ENCODE measurements at places on chromosomes 4 and X.

DNA sequence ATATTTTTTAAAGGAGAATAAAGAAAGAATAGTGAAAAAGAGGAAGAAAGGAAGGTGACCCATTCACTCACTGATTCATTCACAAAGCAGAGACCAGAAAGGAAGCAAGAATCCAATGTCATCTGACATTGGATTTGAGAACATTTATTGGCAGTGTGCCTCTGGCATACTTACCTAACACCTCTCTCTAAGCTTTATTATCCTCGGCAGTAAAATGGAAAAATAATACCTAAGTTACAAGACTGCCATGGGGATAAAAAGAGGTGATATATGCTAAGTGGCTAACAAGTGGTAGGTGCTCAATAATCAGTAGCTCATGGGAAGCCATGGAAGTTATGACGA is 41.6 kb upstream of the PPARGC1A start:
- no peak for DNase-seq

GRCh38 chr4:47068986-47069385 is 37.6 kb downstream of the GABRB1 start:
- DNase-seq, result no peak

DNA sequence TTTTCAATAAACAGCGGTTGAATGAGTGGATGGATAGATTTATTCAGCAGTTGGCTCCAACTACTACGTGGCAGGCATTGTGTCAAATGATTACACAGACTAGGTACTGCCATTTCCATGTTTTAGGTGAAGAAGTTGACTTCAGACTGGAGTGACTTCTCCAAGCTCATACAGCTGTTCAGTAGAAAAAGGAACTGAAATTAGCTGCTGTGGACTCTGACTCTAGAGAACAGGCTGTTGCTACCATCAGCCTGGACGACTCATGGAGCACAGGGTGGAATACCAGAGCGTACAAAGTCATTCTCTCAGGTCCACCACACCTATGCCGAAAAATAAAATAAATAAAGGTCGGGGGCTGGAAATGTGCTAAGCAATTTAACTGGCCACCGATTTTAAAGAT is 45.3 kb downstream of the TENM3 start:
- DNase-seq, result no peak

DNA sequence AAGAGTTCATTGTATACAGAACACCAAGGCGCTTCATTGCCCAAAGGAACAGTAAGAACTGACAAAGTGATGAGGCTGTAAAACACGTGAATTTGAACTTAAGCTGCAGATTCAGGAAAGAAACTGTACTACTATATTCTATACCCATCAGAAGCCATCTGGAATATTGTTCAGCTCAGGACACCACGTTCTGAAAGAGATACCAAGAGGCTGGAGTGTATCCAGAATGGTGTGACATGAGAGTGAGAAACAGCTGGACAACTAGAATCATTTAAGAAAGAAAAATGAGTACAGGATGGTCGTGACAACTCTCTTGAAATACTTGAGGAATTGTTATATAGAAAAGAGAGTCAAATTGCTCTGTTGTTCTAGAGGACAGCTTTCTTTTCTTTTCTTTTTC is 94.9 kb downstream of the MGST2 start:
- DNase-seq, result no peak

DNA sequence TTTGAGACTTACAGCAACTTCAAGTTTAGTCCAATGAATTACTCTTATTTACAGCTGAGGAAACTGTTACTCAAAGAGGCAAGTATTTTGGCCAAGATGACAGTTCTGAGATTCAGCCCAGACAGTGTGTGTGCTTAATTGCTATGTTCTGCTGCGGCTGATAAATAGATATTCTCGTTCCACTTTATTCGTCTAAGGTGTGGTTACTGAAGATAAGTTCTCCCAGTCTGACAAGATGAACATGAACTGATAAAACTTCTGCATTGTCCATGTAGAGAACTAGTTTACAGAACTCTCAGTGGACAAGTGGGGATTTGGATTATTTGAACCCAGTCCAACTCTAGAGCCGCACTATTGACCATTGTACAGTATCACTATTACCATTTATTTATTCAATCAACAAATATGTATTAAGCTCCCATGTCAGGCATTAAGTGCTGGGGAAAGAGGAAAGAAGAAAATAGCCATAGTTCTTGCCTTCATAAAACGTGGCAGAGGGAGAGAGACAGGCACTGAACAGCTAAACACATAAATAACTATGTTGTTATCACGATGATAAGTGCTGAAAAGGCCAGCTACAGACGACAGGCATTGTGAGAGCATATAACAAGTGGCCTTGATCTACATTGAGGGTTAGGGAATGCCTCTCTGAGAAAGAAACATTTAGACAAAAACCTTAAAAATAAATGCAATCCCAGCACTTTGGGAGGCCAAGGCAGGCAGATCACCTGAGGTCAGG is 4.0 kb upstream of the DHX15 start:
- no peak for DNase-seq

DNA sequence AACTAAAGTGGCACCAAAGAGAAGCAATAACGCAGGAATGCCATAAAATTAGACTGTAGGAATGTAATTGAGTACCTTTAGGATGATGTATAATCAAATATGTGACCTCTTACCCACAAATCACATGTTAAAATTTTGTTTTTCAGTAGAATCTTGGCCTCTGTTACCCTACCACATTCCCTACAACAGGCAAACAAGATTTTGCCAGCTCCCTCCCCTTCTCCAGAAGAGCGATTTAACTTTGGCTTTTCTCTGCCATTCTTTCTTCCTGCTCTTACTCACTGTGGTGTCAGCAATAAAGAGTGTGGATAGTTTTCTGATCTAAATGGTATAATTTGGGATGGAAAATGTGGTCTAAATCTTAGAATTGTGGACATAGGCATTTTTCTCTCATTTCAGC is 57.2 kb downstream of the TRIM2 start:
- DNase-seq, result no peak

GRCh38 chrX:12370497-12370986 is 232.3 kb downstream of the FRMPD4 start:
- DNase-seq, result no peak

GRCh38 chr4:39043861-39044363 is 11.7 kb upstream of the TMEM156 start:
- peak; percentile 25 for DNase-seq

- DNase-seq, result no peak
Measured at GRCh38 chr4:183284965-183285364, 35.1 kb downstream of the CLDN22 start.

- DNase-seq, result no peak
Measured at GRCh38 chr4:173990126-173990868, 293.2 kb downstream of the FBXO8 start.

GRCh38 chr4:13982010-13982409 is 354.5 kb upstream of the BOD1L1 start:
- no peak for DNase-seq

- no peak for DNase-seq
Measured at GRCh38 chrX:51047950-51048349, 137.4 kb downstream of the BMP15 start.

DNA sequence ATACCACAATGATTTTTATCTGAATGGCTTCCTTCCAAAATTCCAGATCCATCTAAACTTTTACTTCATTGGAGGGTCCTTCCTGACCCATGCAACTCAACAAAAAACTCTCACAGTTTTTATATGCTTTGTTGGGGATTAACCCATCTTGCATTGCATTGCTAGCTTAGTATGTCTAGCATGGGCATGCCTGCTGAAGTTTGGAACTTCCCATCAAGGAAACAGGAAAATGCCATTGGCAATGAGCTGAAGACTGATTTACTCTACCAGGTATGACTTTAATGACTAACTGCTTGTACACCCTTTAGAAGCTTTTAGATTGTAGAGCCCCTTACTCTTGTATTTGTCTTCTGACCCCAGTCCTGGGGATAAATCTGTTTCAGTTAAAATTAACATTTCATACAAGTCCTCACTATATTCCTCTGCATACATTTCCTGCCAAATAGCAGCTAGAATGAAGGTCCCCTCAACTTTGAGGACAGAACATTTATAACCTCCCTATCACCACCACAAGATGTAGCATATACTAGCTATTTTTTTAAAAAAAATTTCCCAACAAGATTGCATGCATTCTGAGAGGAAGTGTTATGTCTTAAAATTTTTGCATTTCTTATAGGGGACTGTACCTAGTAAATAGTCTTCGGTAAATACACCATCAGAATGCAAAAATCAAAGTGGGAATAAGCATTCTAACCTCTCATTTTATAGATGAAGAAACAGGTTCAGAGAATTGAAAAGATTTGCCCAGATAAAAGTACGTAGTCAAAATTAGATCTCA is 52.5 kb upstream of the ATXN3L start:
- no peak for DNase-seq

GRCh38 chrX:40434947-40435346 is 145.8 kb upstream of the ATP6AP2 start:
- DNase-seq, result no peak

DNA sequence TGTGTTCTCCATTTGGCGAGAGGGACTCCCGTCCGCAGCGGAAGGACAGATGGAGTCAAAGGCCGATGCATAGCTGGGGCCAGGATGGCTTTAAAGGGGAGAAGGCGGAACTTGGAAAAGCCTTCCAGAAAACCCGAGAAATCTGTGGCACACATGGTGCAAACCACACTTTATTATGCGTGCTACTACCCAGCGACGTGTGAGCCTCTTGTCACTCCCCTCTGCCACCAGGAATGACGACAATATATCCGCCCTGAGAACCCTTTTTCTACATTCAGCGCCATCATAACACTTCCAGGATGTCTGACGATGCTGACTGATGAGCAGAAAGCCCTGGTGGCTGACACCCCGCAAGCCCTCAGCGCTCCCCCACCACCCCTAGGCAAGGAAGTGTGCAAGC is 689 bp upstream of the DCHS2 start:
- DNase-seq, result no peak

DNA sequence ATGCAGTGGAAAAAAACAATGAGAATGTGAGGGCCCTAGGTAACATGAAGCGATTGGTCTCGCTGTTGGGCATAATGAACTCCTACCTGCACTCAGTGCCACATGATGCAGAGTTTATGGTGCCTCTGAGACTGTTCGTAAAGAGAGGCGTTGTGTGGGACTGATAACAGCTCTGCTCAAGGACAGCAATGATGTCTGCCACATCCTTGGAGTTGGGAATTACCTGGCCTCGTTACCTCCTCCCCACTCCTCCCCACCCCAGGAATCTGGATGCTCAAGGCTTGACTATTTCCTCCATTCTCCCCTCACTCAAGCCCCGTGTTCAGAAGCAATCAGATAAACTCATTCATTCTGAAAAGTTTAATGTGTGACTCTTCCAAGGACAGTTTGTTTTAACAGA is 148.0 kb upstream of the JADE1 start:
- DNase-seq, result no peak

DNA sequence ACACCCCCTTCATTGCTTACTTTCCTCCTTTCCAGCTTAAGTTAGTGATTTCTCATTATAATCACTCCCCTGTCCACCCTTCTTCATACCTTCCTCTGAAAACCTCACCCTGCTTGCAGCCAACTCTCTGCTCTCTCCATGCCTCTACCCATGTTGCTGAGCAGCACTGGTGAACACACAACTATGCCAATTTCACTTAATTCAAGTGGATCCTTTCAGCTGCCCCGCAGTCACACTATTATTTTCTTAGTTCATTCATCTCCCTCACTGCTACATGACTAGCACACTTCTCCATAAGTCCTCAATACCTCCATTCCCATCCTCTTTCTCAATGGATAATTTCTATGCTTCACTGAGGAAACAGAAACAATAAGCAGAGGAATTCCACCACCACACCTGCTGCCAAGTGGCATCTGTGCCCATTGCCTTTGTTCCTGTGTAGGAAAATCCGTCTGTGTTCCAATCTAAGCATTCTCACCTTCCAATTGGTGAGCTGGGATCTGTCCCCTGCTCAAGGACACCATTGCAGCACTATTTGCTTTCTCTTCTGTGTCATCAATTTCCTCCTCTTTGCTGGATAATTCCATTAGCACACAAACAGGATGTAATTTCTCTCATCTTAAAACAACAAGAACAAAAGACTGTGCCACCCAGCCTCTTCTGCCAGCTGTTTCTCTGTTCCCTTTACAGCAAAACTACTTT is 25.2 kb upstream of the PRSS48 start:
- no peak for DNase-seq

DNA sequence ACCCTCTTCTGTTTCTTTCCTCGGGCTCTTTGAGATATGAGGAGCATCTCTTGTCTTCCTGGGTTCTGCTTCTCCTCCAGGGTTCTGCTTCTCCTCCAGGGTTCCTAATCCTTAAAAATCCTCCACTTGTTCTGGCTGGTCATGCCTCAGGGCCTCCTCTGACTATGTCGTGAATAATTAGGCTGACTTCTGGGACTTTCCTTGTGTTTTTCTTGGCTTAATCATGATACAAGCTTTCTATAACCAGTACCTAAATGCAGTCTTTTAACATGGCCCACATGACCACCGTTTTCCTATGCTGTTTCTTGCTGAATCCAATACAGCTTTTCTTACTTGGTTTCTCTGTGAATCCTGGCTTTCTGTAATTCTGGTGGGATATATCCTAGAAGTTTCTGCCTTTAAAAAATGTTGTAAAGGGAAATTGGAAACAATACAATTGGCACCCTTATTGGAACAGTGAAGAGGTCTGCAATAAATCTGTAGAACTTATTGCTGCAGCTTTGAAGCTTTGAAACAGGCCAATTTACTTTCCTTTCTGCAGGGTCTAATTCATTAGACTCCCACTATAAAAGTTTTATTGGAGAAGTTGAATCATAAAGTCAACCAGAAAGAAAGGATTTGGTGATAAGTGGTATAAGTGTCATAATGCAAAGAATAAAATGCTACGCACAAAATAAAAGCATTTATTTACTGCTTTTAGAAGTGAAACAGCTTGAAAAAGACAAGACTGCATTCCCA is 213.1 kb downstream of the UGT8 start:
- DNase-seq, result no peak

GRCh38 chr4:57074744-57075143 is 35.4 kb downstream of the IGFBP7 start:
- no peak for DNase-seq

GRCh38 chr4:8165374-8165896 is 6.8 kb upstream of the ABLIM2 start:
- DNase-seq, result no peak

GRCh38 chr4:56115898-56116297 is 167.2 kb downstream of the CEP135 start:
- no peak for DNase-seq

DNA sequence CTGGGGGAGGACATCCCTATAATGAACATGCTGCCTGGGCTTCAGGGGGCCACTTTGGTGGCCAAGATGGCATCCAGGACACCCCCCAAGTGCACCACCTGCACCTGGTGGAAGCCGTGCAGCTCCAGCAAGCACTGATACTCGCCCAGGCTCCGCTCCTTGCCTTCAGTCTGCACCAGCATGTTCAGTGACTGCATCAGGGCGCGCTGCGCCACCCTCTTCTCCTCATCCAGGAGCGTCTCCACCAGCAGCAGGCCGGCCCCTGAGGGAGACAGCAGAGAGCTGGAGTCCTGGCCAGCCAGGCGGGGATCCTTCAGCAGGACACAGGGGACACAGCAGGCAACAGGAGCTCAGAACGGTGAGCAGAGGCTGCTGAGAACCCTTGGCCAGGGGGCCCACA is 11.3 kb upstream of the SLC25A6 start:
- DNase-seq, result no peak
